RWPE1 (cell line): ENCODE measurements at places on chromosomes 2 and 18.

- DNase-seq = no peak
These were observed 97.4 kb downstream of the ZNF516 start for GRCh38 chr18:76397631-76398030.

GRCh38 chr2:157190151-157190550 is 67.4 kb upstream of the GALNT5 start:
- peak; percentile 10 for DNase-seq

GRCh38 chr2:19855542-19856431 is 46.0 kb downstream of the TTC32 start:
- DNase-seq = no peak

DNA sequence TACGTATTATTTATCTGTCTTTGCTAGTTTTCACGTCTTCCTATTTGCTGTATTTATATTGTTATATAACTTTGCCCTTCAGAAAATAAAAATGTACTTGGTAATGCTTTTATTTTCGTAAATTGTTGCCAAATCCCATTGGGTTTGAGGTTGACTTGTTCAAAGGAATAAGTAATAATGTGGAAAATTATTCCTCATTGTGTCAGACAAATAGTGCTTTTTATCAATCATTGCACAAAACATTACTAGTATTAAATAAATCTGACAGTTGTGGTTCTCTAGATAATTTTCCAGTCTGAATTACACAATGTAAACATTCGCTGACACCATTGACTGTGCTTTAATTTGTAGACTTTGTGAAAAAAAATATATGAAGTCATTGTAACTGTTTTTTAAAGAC is 798.3 kb upstream of the TMEFF2 start:
- no peak for DNase-seq

DNA sequence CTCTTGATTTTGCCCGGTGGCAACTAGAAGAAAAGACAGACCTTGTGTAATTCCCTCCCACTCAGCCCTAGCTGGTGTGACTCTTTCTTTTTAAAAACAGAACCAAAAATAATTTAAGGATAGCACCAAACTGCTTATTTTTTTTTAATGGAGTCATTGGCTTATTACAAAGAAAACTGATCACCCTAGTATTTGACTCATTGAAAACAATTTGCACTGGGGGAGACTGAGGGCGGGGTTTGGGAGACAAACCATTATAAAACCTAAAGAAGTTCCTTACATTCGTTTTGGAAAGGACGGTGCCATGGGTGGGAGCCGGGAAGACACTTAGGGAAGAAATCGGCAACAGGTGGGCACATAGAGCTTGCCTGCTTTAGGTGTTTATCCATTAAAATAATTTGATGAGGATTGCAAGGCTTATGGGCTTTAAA is 2.5 kb downstream of the PAX3 start:
- DNase-seq = no peak

DNA sequence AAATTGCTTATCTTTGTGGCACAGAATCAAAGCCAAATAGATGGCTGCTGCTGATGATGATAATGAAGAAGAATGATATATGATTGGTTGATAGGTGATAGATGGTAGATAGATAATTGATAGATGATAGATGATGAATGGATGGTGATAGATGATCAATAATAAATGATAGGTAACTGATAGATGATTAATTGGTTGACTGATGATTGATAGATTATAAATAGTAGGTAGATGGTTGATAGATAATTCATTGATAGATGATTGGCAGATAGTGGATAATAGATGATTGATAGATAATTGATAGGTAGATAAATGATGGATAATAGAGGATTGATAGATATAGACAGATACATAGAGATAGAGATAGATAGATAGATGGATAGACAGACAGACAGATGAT is 430.2 kb downstream of the EIPR1 start:
- no peak for DNase-seq

- no peak for DNase-seq
These were observed 834.9 kb upstream of the SALL3 start for GRCh38 chr18:78144669-78145068.

DNA sequence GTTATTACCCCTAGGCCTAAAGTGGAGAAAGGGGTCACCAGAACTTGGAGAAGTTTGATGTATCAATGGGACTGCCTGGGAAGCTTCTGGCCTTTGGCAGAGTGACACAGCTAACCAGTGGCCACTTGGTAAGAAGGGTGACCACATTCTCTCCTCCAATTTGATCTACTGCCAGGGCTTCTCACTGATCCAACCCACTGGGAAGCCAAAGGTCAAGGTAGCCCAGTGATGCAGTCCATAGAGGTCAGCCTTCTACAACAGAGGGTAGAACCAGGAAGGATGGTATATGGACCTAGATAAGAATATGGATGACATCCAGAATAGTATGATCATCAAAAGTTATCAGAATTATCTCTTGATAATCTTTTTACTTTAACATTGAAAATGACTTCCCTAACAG is 493.6 kb downstream of the NYAP2 start:
- DNase-seq = no peak
